ENCODE measurements at places on chromosomes 3 and 15. TPM values are rescaled to one million over a fixed set of nuclear protein-coding genes. Genes with fewer than 3 reads are reported as not detected.

DNA sequence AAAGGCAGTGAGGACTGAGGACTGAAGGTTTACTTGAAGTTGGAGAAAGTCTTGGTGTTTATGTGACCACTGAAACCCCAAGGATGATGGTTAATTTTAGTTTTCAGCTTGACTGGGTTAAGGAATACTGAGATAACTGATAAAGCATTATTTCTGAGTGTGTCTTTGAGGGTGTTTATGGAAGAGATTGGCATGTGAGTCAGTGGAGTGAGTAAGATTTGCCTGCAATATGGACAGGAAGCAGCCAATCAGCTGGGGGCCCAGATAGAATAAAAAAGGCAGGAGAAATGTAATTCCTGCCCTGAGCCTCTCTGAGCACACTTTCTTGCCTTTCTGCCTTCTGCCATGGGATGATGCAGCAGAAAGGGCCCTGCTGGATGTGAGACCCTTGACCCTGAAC, 92.4 kb downstream of the KBTBD8 start:
- DNase-seq, result no peak

BOC gene
- 5.5 TPM for total RNA-seq

GRCh38 chr3:6733699-6734394, 127.1 kb upstream of the GRM7 start:
- no peak for DNase-seq

RHCG gene
- total RNA-seq, result not detected

NPAP1 gene
- total RNA-seq, result not detected

LRRC31 gene
- total RNA-seq, result not detected

- DNase-seq, result no peak
Measured at GRCh38 chr3:146313031-146313745, 62.3 kb upstream of the PLSCR4 start.

DNA sequence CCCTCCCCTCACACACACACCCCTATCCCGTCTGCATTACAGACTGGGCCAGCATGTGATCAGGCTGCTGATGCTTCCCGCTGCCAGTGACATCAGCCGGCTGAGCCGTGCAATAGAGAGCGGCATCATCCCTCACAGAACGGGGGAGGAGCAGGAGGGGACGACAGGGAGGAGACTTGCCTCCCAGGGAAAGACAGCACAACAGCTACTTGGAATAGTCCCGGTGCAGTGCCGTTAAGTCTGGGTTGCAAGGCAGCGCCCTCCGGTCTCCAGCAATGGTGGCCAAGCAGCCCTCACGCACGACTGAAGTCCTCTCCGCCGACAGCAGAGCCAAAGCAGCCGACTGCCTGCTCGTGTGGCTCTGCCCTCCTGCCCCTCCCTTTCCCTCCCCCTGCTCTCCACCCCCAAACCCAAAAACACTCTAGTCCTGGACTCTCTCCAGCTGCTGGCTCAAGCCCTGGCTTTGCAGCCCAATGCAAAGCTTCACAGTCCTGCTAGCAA, 31.5 kb upstream of the RPS17 start:
- peak; percentile 73 for DNase-seq

DNA sequence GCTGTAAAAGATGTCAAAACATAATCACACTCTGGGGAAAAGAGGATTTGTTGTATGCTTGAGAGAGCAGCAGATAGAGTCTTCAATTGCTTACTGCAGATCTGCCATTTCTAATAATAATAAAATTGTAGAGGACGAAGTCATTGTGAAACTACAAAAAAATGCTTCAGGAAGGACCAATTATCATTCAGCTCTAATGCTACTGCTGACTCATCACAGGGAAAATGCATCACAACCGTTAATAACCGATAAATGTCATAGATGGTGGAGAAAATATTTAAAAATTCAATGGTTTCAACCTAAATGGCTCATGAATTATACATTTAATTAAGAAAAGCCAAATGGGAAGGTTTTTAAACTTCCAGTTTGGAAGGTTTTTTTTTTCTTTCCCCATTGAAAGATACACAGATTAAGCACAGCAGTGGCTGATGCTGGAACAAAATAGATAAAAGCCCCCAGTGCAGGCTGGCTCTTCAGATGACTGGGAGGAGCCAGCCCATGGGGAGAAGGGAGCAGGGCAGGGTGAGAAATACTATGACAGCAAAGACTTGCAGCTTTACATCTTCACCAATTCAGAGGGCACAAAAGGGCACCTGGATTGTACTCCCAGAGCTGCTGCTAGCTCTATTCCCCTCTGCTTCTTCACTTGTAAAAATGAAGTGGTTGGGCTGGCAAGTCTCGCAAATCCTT, 196.1 kb downstream of the CNTN6 start:
- no peak for DNase-seq

GRCh38 chr3:84277562-84278224, 681.1 kb upstream of the CADM2 start:
- DNase-seq, result no peak

CLEC3B gene
- total RNA-seq, result 68.0 TPM

EIF4A2 gene
- 455 TPM for total RNA-seq

DNA sequence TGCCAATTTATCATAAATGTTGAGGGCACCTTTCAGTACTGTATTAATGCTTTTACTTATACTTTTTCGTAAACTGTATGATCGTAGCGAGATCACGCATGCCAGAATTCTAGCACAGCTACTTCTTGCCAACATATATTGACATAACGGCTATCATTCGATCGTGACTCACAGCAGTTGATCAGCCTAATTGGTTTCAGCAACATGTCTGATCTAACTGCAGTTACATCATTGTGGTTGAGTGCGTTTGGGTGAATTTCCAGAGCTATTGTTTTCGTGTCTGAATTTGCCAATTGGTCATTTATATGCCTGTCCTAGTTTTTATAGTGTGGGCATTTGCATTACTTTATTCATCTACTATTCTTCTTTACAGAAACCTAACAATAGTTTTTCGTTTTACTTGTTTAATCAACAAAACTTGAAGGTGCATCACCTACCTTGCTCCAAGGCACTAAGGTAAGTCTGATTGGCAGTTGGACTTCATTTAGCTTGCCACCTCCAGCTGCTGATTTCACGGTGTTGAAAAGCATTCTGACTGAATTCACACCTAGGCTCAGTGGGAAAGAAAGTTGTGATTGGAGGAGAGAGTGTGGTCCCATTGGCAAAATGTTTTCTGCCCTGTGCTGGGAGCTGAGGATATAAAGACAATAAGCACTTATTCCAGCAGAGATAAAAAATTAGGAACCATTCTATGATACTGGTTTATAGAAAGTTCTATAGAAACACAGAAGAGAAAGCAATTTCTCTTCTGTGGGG, 120.9 kb upstream of the RGMA start:
- no peak for DNase-seq

- DNase-seq, result no peak
Measured at GRCh38 chr3:125375950-125376679, 990 bp upstream of the ZNF148 start.

- no peak for DNase-seq
Measured at GRCh38 chr3:148759430-148759829, 61.7 kb downstream of the AGTR1 start.

- DNase-seq, result no peak
Measured at GRCh38 chr3:68033867-68034266, 379.5 kb upstream of the SUCLG2 start.

GRCh38 chr15:42036966-42037365, 16.1 kb upstream of the PLA2G4E start:
- DNase-seq, result no peak

U2SURP gene
- 40.4 TPM for total RNA-seq

GRCh38 chr3:42683875-42684598, 1.3 kb upstream of the KLHL40 start:
- peak; percentile 71 for DNase-seq

- DNase-seq, result peak; percentile 31
Measured at GRCh38 chr3:119809249-119810017, 27.5 kb downstream of the NR1I2 start.

GRCh38 chr3:107387555-107387954, 10.3 kb downstream of the CCDC54 start:
- no peak for DNase-seq

DNA sequence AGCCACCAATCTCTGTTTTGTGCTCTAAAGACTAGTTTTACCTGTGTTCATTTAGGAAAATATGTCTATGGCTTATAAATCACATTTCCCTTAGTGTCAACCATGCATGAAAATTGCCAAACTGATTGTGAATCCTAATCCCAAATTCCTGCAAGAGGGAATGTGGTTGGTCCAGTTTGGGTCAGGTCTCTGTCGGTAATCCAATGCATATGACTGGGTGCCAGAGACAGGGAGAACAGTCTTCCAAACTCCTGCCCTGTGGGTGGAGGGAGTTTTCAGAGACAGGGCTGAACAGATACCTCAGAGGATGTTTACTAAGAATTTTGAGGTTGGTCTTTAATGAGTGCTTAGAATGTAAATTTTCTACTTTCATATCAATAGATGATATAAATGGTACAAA, 300.5 kb upstream of the ARL6 start:
- no peak for DNase-seq

DNA sequence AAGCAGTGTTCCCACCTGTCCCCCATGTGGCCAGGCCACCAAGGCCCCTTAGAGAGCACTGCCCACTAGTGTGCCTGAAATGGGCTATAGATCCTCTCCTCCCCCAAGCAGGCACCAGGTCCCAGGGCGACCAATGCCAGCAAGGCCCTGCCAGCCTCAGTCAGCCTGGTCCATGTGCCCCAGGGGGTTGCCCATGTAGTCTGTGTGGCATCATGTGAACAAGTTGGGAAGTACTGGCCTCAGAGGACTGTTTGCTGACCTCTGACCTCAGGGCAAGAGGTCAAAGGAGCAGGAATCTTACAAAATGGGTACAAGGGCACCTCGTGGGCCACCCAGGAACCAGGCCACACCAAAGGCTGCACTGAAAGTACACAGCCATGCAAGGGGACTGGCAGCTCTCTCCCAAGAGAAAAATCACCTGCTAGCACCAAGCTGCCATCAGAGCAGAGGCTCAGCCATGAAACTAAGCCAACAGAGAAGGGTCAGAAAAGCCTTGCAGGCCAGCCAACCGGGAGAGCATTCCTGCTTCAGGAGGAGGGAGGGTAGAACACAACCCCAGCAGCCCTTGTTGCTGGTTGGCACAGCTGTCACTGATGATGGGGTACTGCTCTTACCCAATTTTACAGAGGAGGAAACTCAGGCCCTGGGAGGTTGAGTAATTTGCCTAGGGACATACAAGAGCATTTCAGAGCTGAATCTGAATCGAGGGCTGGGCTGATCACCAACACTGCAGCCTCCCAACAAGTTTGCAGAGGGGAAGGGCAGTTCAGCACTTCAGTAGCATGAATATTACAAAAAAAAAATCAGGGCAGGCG, 5.2 kb upstream of the FURIN start:
- no peak for DNase-seq

PARP6 gene
- total RNA-seq, result 49.6 TPM
